Left colon (tissue), 2 donors: ENCODE measurements at places on chromosomes 7 and 10. TPM values are rescaled to one million over a fixed set of nuclear protein-coding genes. Genes with fewer than 3 reads are reported as not detected.

RSPH10B gene
- total RNA-seq: not detected

RSPH10B2 gene
- 0.39 TPM for total RNA-seq

COL17A1 gene
- total RNA-seq: 328 TPM

MRLN gene
- not detected for total RNA-seq

C10orf95 gene
- total RNA-seq: 2.1 TPM

NKX1-2 gene
- total RNA-seq: not detected

ZNF786 gene
- total RNA-seq: 6.1 TPM

UNCX gene
- not detected for total RNA-seq

ADAM12 gene
- total RNA-seq: 0.28 TPM

GPR22 gene
- not detected for total RNA-seq

TFPI2 gene
- 0.47 TPM for total RNA-seq

DLX5 gene
- not detected for total RNA-seq

ZNF425 gene
- total RNA-seq: 1.9 TPM

OR13A1 gene
- total RNA-seq: not detected

PON2 gene
- total RNA-seq: 181 TPM

ST8SIA6 gene
- total RNA-seq: 1.1 TPM

MYO3A gene
- 1.0 TPM for total RNA-seq

NANOS1 gene
- 0.27 TPM for total RNA-seq

GIMAP5 gene
- total RNA-seq: 6.6 TPM

TSPAN15 gene
- total RNA-seq: 142 TPM

PRSS37 gene
- not detected for total RNA-seq

AKR1C1 gene
- total RNA-seq: 88.1 TPM
